ENCODE measurements at places on chromosomes 5 and 9.

DNA sequence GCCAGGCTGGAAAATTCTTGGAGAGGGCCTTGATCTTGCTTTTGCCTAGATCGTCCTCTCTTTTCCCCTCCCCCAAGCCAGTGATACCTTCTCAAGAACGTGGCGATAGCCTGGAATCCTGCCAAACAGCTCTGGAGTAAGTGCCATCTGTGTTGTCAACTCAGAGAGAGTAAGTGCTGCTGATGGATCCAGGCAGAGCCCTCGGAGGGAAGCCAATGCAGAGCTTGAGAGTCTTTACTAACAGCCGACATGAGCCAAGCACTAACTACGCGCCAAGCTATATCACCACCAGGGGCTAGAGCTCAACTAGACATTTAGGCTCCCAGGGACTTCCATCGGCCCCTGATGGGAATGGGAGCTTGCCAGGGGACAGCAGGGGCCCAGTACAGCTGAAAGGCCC lies 17.6 kb downstream of the RAPGEF1 start:
- no peak for DNase-seq

GRCh38 chr5:5342784-5343183 lies 79.7 kb upstream of the ICE1 start:
- no peak for DNase-seq

DNA sequence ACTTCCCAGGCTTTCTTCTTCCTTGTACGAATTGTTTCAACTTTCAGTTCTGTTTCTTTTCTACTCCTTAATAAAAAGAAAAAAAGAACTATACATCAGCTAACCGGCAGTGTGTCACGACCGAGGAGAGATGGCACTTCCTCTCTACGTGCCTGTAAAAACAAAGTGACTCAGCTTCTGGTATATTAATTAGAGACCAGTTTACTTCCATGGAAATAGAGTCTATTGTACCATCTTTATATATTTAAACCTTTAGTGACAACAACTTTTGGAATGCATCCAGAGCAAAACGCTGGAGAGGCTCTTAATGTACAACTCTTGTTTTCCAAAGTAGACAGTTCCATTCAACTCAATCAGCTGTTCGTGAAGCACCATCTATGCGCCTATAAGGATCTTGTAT lies 94.5 kb upstream of the LIFR start:
- no peak for DNase-seq

DNA sequence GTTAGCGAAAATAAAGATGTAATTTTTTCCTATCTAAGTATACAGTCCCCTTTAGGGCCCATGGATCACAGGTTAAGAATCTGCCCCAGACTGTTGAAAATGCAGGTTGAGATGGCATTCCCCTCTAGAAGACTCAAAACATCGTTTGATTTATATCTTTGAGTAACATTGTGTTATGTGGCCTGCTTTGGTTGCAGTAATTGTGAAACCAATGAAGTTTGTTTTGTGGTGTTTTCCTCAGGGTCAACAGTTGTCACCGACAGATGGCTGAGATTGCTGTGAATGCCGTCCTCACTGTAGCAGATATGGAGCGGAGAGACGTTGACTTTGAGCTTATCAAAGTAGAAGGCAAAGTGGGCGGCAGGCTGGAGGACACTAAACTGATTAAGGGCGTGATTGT lies 7.8 kb downstream of the CCT5 start:
- no peak for DNase-seq

- no peak for DNase-seq
These were observed 7.6 kb upstream of the PRRC2B start for GRCh38 chr9:131386281-131386680.

- no peak for DNase-seq
These were observed 273.2 kb upstream of the PANK3 start for GRCh38 chr5:168852329-168852728.

Data from stimulated activated CD4-positive, alpha-beta T cell treated with anti-CD3 and anti-CD28 coated beads, Interleukin-2, amount 100 ng/mL, for 48 hours (primary cell).